ENCODE measurements at places on chromosomes 12 and 14. TPM values are rescaled to one million over a fixed set of nuclear protein-coding genes. Genes with fewer than 3 reads are reported as not detected.

DNA sequence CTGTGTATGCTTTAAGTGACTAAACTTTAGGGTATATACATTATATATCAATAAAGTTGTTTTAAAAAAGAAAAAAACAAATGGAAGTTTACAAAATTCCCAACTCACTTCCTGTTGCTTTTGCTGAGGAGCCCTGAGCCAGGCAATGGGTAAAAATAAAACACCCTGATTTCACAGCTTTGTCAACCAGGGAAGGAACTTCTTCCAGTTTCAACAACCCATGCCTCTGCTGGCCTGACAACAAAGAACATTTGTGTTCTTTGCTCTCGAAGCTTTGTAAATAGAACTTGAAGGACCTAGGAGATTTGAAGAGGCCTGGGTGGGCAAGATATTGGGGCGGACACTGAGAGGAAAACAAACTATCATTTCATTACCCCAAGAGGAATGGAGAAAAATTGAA lies 141.2 kb upstream of the NOS1 start:
- H3K27me3 ChIP-seq: peaks cover 4% of the 10 kb centered on the region
- no peak for DNase-seq
- H3K27ac ChIP-seq: no peak overlapping the region
- H3K4me1 ChIP-seq: peaks cover 12% of the 10 kb centered on the region
- no peaks in the 10 kb centered on the region for H3K36me3 ChIP-seq
- H3K4me3 ChIP-seq: no peak overlapping the region

DNA sequence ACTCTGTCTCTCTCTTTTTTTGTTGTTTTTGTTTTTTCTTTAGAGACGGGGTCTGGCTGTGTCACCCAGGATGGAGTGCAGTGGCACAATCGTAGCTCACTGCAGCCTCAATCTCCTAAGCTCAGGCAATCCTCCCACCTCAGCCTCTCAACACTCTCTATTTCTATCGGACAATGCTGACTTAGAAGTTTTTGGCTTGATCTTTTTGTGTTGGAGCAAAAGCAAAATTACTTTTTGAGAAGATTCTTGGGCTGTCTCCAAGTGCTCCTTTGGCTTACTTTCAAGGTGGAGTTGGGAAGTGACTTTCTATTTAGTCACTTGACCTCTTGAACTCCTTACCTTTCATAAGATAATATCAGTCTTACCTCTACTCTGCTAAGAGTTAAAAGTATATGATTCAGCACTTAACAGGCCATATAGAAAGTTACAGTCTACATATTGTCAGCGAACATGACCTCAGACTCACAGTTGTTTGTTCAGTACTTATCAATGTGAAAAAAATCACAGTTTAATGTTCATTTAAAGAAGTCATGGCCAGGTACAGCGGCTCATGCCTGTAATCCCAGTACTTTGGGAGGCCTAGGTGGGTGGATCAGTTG lies 15.4 kb upstream of the MIA2 start:
- no peak overlapping the region for H3K4me3 ChIP-seq
- DNase-seq: no peak
- no peaks in the 10 kb centered on the region for H3K4me1 ChIP-seq
- no peaks in the 10 kb centered on the region for H3K36me3 ChIP-seq
- no peaks in the 10 kb centered on the region for H3K27me3 ChIP-seq

GRCh38 chr14:100649173-100649519 lies 61.9 kb upstream of the BEGAIN start:
- no peak for DNase-seq
- H3K4me3 ChIP-seq: no peak overlapping the region
- H3K36me3 ChIP-seq: no peaks in the 10 kb centered on the region
- H3K27ac ChIP-seq: no peak overlapping the region

DNA sequence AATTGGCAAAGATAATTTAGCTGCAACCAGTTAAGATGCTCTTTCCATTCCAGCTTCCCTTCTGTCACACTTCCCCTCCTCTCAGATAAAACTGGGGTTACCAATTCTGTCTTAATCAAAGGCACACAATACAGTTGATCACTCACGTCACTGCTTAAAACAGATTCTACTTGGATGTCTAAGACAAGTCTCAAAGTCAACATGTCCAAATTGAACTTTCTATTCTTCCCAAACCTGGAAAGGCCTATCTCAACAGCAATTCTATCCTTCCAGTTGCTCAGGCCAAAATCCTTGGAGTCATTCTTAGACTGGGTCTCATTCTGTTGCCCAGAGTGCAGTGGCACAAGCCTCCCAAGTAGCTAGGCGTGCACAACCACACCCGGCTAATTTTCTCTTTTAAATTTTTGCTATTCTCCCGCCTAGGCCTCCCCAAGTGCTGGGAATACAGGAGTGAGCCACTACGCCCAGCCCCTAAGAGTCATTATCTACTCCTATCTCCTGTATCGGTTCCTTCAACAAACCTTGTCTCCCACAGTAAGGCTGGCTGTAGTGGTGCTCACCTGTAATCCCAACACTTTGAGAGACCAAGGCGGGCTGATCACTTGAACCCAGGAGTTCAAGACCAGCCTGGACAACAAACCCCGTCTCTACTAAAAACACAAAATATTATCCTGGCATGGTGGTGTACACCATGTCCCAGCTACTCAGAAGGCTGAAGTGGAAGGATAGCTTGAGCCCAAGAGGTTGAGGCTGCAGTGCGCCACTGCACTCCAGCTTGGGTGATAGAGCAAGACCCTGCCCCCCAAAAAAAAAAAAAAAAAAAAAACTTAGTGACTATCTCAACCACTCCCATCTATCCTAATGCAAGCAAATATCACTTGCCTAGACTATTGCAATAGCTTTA lies 4.7 kb downstream of the RPS29 start:
- no peaks in the 10 kb centered on the region for H3K27me3 ChIP-seq
- H3K4me3 ChIP-seq: no peak overlapping the region
- H3K4me1 ChIP-seq: peaks cover 38% of the 10 kb centered on the region

GRCh38 chr12:109711596-109712461 lies 1.8 kb upstream of the FAM222A start:
- no peaks in the 10 kb centered on the region for H3K36me3 ChIP-seq
- H3K4me1 ChIP-seq: peaks cover 43% of the 10 kb centered on the region
- H3K27ac ChIP-seq: no peak overlapping the region

GRCh38 chr14:100617410-100618317 lies 30.4 kb upstream of the BEGAIN start:
- no peak overlapping the region for H3K27ac ChIP-seq
- H3K4me3 ChIP-seq: no peak overlapping the region
- peaks cover 18% of the 10 kb centered on the region for H3K4me1 ChIP-seq

- no peaks in the 10 kb centered on the region for H3K27me3 ChIP-seq
- peak overlapping the region; percentile 89 for H3K27ac ChIP-seq
- H3K4me3 ChIP-seq: peak overlapping the region; percentile 91
- peaks cover 46% of the 10 kb centered on the region for H3K36me3 ChIP-seq
- no peak for DNase-seq
- no peaks in the 10 kb centered on the region for H3K4me1 ChIP-seq
These were observed 1.5 kb downstream of the PRDM4 start for GRCh38 chr12:107759410-107759809.

- H3K27me3 ChIP-seq: peaks cover 75% of the 10 kb centered on the region
- H3K4me3 ChIP-seq: peak overlapping the region; percentile 33
- DNase-seq: no peak
These were observed 1.5 kb downstream of the WNT10B start for GRCh38 chr12:48969833-48970701.

DNA sequence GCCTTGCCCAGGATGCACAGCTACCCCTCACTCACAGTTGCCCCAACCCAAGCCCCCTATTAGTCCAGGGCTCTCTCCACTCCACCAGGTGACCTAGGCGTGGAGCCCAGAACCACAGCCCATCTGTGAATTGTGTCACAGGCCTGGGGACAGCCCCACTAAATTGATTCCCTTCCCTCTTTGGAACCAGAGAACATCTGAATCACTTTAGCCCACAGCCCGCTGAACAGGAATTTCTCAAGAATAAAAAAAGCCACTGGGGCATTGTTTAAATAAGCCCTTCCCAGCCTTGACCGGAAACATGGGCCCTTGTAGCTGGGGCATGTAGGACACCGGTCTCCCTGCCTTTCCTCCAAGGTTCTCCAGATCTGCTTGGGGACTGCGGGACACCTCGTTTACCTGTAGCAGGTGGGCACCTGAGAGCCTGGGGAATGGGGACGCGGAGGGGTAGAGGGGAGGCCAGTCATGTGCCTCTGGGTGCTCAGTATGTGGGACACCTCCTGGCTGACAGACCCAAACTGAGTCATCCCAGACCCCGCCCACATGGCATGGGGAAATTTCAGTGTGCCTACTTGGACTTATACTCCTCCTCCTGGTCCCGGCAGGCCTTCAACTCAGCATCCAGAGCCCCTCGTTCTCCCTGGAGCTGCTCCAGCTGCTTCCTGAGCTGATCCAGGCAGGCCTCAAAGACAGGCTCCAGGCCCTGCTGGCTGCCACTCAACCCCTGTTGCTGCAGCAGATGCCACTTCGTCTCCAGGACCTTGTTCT lies 1.3 kb downstream of the KRT78 start:
- no peak for DNase-seq
- peaks cover 5% of the 10 kb centered on the region for H3K27me3 ChIP-seq
- H3K27ac ChIP-seq: no peak overlapping the region

DNA sequence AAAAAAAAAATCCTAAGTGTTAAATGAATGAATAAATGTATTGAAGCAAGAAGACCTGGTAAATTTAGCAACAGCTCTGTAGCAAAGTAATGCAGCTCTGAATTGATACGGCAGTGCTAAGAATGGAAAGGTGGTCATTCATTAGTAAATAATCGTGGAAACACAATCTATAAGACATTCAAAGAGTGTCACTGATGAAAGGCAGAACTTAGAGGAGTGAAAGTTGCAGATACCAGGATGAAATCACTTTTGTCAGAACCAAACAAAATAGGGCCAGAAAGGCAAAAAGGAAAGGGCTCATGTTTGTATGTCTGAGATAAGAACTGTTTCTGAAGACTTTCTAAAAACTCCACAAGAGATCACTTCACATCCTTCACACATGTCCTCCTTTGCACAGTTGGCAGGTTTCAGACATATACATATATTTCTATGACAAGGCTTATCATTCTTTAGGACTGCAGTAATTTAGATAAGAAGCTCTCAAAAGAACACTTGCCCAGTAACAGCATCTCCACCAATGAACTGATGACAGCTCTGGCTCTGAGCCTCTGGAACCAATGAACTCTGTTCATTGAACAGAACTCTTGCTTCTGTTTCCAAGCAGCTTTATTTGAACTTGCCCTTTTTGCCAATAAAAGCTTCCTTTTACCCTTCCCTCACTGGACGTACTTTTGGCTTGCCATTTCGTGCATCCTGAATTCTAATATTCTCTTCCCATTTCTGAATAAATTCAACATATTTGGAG lies 4.2 kb upstream of the LRR1 start:
- H3K36me3 ChIP-seq: no peaks in the 10 kb centered on the region
- peak overlapping the region; percentile 31 for H3K27ac ChIP-seq
- no peaks in the 10 kb centered on the region for H3K27me3 ChIP-seq
- peaks cover 31% of the 10 kb centered on the region for H3K4me1 ChIP-seq
- DNase-seq: no peak
- H3K4me3 ChIP-seq: peak overlapping the region; percentile 6

GRCh38 chr12:94427501-94428381 lies 31.9 kb downstream of the CEP83 start:
- no peaks in the 10 kb centered on the region for H3K36me3 ChIP-seq
- H3K27ac ChIP-seq: no peak overlapping the region
- no peak for DNase-seq
- H3K4me1 ChIP-seq: peaks cover 14% of the 10 kb centered on the region

- H3K4me3 ChIP-seq: no peak overlapping the region
- no peaks in the 10 kb centered on the region for H3K36me3 ChIP-seq
- DNase-seq: no peak
- peaks cover 5% of the 10 kb centered on the region for H3K4me1 ChIP-seq
- H3K27me3 ChIP-seq: no peaks in the 10 kb centered on the region
- H3K27ac ChIP-seq: no peak overlapping the region
These were observed 75.9 kb downstream of the CCDC60 start for GRCh38 chr12:119410396-119410795.

- no peak overlapping the region for H3K4me3 ChIP-seq
- no peak overlapping the region for H3K27ac ChIP-seq
- H3K36me3 ChIP-seq: no peaks in the 10 kb centered on the region
- no peaks in the 10 kb centered on the region for H3K27me3 ChIP-seq
These were observed 125.8 kb downstream of the SLC38A4 start for GRCh38 chr12:46699986-46700385.

GRCh38 chr14:22400655-22401259 lies 188.3 kb downstream of the DAD1 start:
- H3K4me3 ChIP-seq: no peak overlapping the region
- H3K27ac ChIP-seq: no peak overlapping the region
- DNase-seq: no peak

NOVA1 gene
- 3.5 TPM for total RNA-seq

FKBP11 gene
- 4.5 TPM for total RNA-seq

ANKRD33 gene
- not detected for total RNA-seq

SPTSSA gene
- total RNA-seq: 10.3 TPM

METAP2 gene
- 53.3 TPM for total RNA-seq

CCDC177 gene
- not detected for total RNA-seq

DHRS2 gene
- not detected for total RNA-seq

SERPINA9 gene
- total RNA-seq: not detected

TCTN1 gene
- total RNA-seq: 22.9 TPM

STXBP6 gene
- 26.3 TPM for total RNA-seq

Measured in heart right ventricle (tissue), 16 donors.